ENCODE measurements at places on chromosomes 4 and X. TPM values are rescaled to one million over a fixed set of nuclear protein-coding genes. Genes with fewer than 3 reads are reported as not detected.

Gene ZFP92
- total RNA-seq: 0.31 TPM

GRCh38 chrX:27838185-27838584, 30.4 kb downstream of the MAGEB10 start:
- DNase-seq: no peak

DNA sequence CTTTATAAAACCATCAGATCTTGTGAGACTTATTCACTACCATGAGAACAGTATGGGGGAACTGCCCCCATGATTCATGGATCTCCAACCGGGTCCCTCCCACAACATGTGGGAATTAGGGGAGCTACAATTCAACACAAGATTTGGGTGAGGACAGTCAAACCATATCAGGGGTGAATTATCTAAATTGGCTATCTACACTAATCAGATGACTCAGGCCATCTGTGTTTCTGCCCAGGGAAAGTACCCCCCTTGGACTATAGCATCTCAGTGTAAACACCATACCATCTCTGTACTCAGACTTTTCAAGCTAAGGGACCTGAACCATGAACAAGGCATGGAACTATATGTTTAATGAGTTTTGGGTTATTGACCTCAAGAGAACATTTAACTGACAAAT, 76.8 kb downstream of the LNX1 start:
- no peak for DNase-seq

Gene PRDM8
- total RNA-seq: 1.6 TPM

GRCh38 chr4:185500035-185500434, 28.5 kb upstream of the CCDC110 start:
- DNase-seq: no peak

DNA sequence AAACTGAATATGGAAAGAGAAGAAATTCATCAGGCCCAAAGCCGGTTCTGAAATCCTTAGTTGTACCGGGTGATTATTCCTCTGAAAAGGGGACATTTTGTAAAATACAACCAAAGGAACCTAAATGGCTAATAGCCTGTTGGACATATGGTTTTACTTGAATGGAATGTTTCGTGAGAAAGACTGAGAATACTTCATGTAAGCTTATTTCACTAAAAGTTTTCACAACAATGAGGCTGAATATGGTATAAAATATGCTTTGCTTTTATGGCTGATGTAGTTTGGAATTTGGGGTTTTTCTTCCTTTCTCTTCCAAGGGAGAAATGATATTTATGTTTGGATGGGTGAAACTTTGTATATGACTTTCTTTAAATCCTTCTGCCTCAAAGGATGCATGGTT, 2.7 kb downstream of the GRIA3 start:
- DNase-seq: no peak

GRCh38 chr4:117447925-117448324, 362.5 kb upstream of the TRAM1L1 start:
- DNase-seq: no peak

Gene DDX53
- not detected for total RNA-seq

- no peak for DNase-seq
These were observed 47.4 kb upstream of the VEGFC start for GRCh38 chr4:176840166-176840565.

GRCh38 chr4:80058740-80059139, 14.3 kb downstream of the ANTXR2 start:
- peak; percentile 89 for DNase-seq

Gene STPG2
- 0.13 TPM for total RNA-seq

GRCh38 chr4:139692309-139693012, 26.8 kb downstream of the MGST2 start:
- DNase-seq: no peak

- no peak for DNase-seq
These were observed 9.3 kb upstream of the GPRIN3 start for GRCh38 chr4:89316931-89317366.

DNA sequence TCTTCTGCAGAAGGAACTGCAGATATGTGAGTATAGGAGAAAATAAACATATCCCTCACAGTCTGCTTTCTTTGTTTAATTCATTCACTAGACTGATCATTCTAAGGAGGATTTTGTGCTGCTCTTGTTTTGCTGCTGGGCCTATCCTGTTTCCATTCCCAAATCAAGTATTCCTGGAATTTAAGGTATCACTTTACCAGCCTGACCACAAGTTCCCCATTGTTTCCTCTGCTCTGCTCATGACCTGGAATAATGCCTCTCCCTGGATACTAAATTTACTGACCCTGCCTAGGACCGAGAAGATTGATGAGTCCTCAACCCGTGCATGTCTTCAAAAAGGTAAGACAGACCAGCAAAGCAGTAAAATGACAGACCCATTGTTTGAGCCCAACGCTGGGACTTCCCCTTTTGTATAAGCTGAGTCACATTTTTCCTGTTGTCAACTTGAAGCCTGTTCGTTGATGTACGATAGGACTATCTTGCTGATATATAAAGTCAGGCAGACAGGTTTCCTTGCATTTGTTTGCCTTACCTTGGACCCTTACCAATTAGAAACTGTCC, 85.5 kb upstream of the TET2 start:
- peak; percentile 85 for DNase-seq

DNA sequence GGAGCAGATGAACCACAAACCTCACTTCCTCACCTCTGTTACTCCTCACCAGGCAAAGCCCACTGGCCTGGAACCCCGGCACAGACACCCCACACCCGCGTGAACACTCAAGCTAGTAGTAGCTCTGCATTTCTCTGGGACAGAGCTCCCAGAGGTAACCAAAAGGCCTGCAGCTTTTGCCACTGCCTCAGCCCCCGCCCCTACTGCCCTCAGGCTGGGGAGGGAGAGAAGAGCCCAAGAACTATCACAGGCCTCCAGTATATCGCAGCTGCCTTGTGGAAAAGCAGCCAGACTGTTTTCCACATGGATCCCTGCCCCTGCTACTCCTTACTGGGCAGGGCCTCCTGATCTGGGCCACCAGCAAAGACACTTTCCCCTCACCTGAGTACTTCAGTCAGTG, 728.7 kb upstream of the ACTRT1 start:
- no peak for DNase-seq

DNA sequence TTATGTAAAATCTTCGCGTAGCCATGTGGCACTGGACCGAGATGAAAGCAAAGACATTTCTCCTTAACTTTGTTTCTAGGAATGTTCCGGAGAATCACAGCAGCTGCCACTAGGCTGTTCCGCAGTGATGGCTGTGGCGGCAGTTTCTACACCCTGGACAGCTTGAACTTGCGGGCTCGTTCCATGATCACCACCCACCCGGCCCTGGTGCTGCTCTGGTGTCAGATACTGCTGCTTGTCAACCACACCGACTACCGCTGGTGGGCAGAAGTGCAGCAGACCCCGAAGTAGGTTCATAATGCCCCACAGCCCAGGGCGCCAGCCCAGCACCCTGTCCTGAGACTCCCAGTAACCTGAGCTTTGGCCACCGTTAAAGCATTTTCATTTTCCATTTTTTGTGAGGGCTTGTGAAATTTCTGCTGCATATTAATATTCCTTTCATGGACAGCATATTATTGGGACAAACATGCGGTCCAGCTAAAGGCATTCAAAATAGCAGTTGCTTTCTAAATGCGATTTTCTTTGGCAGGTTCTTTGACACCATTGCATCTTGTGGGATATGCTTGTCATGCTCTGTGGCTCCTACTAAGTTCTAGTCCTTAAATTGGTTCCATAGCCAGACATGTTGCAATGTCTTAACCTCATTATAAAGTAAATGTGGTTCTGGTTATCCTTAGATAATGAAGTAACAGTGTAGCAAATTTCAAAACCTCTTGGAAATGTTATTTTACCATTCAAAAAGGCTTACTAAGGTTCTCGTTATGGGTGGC, 49.1 kb upstream of the MSANTD1 start:
- no peak for DNase-seq

DNA sequence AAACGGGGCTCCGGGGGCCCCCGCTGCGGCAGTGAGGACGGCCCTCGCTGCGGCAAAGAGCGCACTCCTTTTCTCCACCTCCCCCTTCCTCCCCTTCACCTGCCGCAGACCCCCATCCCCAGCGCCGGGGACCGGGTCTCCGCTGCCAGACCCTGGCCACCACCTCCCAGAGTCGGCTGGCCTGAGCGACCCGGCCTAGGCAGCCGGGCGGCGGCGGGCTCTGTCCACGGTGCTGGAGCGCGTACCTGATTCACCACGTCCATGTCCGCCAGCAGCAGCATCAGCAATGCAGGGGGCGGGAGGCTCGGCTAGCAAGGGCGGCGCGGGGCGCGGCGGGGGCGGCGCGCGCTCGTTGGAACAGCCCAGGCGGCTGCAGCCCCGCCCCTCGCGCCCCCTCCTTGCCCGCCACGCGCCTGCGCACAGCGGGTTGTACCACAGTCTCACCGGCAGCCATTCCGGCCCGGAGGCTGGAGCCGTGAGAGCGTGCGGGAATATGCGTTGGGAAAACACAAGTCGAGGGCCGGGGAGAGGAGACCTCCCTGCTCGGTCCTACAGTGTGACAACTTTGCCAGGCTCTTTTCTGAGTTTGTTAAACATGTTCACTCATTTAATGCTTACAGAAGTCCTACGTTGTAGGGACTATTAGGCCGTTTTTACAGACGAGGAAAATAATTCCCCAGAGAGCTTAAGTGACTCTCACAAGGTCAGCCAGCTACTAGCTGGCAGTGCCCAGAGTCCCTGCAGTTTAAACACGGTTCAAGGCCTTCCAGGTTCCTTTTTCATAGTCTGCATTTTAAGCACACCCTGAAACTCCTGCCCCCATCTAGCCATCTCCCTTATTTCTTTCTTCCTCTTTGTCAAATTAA, at the start of gene SYP:
TSS of gene SYP (minus strand) at position 288 of the 866 bp plus-strand sequence. CDS start at position 281, 7 bp downstream.
- no peak for DNase-seq

Gene POU4F2
- not detected for total RNA-seq

DNA sequence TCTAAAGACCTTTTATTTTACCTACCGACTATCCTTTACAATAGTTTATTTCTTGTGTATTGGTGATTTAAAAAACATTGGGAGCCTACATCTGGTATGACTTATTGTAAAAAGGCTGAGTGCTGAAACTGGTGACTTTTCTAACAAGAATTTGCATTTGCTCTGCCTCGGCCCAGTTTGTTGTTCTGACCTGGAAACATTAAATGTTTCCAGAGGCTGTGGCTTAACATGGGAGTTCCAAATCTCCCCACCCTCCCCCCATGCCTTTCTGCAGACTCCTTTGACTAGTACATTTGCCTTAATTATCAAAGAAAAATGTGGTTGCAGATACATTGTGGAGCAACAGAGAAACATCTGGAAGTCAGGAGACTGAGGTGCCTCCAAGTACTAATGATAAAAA, 39.8 kb downstream of the SPCS3 start:
- DNase-seq: no peak

Gene CRMP1
- 0.16 TPM for total RNA-seq

Gene TRIM75
- total RNA-seq: not detected

- no peak for DNase-seq
These were observed 258.9 kb downstream of the NPFFR2 start for GRCh38 chr4:72290737-72291136.

DNA sequence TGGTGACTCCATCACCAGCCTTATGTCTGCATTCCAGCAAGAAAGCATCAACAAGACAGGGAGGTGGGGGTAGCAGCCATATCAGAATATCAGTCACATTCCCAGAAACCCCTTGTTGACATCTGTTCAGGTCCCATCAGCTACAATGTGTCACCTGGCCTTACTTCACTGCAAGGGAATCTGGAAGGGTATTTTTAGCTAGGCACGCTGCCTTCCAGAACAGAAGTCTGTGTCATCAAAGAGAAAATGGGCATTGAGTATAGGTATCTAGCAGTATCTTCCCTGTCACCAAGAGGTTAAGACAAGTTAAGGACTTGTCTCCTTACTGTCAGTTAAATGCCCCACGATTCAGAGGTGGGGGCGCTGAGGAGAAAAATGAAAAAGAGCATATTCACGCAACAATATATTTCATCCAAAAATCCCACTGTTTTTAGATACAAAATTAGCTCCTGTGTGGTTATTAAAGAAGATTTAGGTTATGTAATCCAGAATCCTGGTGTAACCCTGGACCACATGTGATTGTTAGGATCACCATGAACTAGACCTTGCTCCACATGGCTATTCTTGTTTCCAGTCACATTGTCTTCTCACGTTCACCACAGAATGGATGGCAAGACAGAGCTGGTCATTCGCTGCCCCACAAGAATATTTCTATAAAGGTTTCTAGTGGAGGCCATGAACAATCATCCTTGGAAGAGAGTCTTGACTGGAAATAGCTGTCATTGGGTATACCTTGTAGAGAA, 60.0 kb upstream of the PDHA1 start:
- no peak for DNase-seq

DNA sequence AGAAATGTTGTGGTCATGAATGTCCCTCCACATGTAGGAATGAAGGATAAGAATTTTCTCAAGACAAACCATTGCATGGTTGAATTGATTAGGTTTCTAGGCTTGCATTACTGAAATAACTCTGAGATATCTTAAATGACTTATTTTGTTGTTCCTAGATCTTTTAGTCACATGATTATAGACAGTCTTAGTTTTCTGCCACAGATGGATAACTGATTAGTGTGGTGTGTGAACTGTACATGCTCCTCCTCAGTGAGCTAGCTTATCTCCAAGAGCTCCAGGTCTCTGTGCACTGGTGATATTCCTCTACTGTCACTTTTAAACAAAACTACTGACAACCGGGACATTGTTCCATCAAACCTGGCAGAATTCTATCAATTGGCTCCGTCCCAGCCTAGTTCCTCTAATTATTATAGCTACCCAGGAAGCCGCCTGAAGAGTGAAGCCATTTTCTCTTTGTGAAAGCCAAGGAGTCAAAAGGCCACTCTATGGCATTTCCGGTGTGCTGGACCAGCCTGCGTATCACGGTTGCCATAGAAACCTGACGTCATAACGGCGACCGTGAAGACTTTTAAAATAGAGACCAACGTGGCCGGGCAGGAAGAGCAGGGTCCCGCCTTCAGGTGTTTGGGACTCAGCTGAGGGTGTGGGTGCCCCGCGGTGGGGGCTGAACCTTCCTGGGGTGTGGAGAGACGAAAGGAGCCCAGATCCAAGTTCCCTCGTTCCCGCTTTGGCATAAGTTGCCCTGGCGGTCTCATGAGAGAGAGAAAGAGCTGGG, 28.1 kb downstream of the BEX3 start:
- peak; percentile 33 for DNase-seq

DNA sequence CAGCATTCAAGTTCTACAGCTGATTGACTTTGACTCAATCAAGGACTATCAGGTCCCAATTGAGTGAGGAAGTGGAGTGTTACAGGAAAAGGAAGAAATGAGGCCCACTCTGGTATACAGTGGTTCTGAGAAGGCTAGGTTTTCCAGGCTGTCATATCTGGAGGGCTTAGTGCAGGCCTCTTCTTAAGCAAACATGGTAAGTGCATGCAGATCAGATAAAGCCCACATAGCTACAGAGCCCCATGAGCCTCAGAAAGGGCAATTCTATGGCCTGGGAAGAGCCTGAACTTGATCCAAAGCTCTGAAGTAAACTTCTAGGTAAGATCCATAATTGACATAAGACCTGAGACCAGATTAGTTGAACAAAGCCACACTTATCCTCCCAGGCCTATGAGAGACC, 29.0 kb upstream of the MAOA start:
- DNase-seq: no peak

- no peak for DNase-seq
These were observed 309.4 kb downstream of the ANTXR2 start for GRCh38 chr4:79763486-79764075.

Gene HSFX3
- not detected for total RNA-seq

DNA sequence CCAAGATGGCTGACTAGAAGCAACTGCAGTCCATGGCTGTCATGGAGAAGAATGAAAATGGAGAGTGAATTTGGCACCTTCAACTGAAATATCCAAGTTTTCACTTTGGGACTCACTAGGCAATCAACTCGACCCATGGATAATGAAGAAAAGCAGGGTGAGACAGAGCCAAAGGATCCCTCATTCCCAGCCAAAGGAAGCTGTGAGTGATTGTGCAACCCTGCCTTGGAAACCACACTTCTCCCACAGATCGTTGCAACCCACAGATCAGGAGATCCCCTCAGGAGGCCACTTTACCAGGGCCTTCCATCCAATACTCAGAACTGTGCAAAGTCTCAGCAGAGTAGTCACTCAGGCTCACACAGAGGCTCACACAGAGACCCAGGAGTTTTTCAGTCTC, 4.5 kb downstream of the CFAP299 start:
- DNase-seq: no peak

All from GM12878 (cell line).